ENCODE measurements at places on chromosomes 1 and 21.

DNA sequence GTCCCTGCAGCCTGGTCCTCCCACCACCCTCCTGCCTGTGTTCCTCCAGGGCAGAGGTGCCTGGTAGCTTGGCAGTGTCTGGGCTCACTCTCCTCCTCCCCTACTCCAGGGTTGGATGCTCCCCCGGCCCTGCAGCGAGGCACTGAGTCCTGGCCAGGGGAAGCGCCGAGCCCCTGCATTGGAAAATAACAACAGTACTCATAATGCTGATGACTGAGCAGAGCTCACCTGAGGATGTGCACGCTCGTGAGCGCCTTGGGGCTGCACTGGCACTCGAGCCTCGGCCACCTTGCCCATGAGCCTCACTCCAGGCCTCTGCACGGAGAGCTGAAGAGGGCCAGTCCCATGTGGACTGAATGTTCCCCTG is 6.0 kb upstream of the ACTRT2 start:
- DNase-seq = no peak

GRCh38 chr1:226751703-226752102 is 12.6 kb upstream of the ITPKB start:
- DNase-seq = no peak

DNA sequence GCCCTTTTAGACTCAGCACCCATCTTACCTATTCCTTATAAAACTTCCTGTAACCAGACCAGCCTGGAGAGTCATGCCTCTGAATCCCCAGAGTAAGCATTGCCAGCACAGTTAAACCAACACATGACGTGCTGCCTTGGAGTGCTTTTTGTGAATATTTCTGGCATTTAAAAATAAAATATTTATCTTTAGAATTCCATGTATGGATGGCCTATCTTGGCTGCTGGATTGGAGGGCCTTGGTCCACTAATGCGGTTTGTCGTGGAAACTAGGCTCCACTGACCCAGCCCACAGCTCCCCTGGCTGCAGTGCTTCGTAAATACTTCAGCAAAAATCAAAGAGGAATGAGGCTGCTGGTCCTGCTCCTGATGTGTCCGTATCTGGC is 17.5 kb downstream of the MTARC1 start:
- DNase-seq = no peak

GRCh38 chr1:154751690-154752089 is 118.4 kb downstream of the KCNN3 start:
- DNase-seq = no peak

DNA sequence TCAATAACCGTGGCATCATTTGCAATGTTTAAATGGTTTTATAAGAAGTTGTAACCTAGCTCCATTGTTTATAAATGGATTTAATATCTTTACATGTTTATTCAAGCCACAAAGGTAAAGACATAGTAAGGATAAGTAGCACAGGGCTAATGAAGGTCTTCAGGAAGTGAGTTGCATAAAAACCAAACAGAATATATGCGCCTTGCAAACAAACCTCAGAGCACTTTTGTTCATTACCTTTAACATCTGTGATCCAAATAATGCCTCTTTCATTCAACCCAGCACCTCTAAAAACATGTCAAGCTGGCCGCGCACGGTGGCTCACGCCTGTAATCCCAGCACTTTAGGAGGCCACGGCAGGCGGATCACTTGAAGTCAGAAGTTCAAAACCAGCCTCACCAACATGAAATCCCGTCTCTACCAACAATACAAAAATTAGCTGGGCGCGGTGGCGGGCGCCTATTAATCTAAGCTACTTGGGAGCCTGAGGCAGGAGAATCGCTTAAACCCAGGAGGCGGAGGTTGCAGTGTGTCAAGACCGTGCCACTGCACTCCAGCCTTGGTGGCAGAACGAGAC is 25.3 kb downstream of the BRINP3 start:
- no peak for DNase-seq

DNA sequence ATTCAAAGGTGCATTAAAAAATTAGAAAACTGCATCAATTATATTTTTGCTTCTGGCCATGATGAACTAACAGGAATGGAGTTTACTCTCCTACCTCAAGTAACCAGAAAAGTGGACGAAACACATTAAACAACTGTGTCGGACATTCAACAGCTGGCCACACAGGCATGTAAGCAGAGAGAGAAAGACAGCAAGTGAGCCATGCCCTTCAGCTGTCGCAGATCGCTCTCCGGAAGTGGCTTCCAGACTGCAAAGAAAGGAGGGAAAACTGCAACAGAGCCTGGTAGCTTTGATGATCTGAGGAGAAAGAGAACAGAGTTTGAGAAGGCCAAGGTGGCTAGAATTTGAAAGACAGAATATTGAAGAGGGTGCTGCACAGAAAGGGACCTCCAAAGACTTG is 557.2 kb downstream of the MATN1 start:
- DNase-seq = no peak

DNA sequence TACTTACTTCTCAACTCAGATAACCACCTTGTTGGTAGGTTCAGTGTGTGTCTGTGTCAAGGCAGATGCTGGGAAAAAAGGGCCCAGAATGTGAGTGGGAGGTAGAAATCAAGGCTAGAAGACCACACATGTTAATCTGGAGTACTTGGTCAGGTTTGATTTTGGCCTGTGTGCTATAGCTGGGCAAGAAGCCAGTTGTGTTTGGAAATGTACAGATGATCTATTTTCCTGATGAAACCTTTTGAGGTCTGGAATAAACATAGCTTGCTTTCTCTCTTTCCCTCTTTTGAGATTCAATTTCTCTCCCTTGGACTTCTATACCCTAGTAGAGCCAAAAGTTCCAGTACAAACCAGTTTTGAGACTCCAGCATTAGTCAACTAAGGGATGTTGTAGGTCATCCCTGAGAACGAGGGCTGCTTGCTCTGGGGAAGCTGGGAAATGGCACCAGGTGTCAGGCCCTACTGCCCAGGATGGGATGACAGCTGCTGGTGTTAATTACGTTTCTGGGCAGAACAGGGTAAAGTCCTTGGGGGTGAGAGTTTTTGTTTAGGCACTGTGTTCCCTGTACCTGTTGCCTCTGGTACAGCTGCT is 15.8 kb downstream of the MAPKAPK2 start:
- DNase-seq = no peak

GRCh38 chr21:41691205-41692184 is 75.4 kb downstream of the RIPK4 start:
- DNase-seq = no peak
